ENCODE measurements at places on chromosomes 7 and 10.

DNA sequence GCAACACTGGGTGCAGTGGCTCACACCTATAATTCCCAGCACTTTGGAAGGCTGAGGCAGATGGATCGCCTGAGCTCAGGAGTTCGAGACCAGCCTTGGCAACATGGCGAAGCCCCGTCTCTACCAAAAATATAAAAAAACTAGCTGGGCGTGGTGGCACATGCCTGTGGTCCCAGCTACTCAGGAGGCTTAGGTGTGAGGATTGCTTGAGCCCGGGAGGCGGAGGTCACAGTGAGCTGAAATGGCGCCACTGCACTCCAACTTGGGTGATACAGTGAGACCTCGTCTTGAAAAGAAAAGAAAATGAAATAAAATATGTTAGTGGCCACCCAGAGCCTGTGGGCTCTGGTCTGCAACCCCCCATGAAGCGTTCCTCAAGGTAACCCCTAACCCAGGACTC lies 13.3 kb downstream of the ITPRIP start:
- DNase-seq = no peak

DNA sequence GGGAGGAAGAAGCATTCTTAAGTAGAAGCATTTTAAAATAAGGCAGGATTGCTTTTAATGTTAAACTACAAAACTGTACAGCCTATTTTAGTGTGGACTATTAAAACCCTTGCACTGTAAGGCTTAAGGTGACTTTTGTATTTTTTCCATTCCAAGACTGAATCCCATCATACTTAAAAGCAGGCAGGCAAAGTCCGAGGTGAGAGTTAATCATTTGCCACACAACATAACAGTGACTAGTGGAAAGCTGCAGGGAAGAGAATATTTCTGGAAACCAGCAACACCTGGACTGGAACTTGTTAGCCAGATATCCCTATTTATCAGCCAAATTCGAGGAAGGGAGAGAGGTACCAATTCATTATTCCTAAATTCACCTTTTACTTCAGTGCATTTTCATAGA lies 3.5 kb downstream of the PRR15 start:
- DNase-seq = no peak

DNA sequence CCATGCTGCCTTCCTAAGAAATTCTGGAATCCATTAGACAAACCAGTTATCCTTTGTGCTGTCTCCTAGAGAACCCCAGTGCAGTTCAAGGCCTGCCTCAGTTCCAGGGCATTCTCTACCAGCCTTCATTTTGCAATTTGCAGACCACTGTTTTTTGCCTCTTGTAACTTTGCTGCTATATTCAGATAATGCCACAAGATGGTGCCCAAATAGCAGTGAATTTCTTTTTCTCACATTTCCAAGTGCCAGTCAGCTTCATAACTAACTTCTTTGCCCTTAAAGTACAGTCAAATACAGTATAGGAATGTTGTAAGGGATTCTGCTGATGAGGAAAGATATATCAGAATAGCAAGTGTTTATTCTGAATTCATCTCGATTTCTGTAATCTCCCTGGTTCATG lies 25.2 kb downstream of the LOXL4 start:
- DNase-seq = no peak

DNA sequence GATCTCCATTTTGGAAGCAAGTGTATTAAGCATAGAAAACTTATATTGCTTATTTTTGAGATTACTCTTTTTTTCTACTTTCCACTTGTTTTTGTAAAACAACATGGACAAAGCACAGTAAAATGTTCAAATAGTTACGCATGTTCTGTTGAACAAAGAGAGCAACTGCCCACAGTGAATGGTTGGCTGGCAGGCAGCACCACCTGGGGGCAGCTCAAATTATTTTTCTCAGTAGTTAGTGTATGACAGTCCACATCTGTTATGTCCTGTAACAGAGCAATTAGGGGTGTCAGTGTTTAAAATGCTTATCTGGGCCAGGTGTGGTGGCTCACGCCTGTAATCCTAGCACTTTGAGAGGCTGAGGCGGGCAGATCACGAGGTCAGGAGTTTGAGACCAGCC lies 46.1 kb upstream of the CACUL1 start:
- no peak for DNase-seq

- no peak for DNase-seq
These were observed 23.0 kb downstream of the AMZ1 start for GRCh38 chr7:2710901-2711551.

DNA sequence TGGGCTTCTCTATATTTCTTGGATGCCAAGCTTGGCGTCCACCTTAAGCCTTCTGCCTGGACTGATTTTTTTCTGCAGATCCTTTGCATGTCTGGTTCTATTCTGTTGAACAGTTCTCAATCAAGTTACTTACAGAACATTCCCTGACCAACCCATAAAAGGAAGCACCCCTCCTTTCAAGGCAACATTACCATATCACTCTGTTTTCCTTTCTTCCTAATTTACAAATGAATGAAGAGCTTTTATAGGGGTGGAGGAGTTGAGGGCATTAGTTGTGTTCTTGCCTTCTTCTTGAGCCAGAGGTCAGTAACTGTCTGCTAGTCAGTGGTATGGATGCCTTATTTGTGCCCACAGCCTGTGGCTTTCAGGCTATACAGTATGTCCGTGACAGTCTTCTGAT lies 361.0 kb downstream of the PHTF2 start:
- DNase-seq = no peak

GRCh38 chr10:82529062-82529461 lies 654.1 kb downstream of the NRG3 start:
- DNase-seq = no peak

GRCh38 chr10:131943021-131943814 lies 38.5 kb downstream of the BNIP3 start:
- no peak for DNase-seq

- DNase-seq = no peak
These were observed 3.8 kb upstream of the MRC1 start for GRCh38 chr10:17805330-17805729.

DNA sequence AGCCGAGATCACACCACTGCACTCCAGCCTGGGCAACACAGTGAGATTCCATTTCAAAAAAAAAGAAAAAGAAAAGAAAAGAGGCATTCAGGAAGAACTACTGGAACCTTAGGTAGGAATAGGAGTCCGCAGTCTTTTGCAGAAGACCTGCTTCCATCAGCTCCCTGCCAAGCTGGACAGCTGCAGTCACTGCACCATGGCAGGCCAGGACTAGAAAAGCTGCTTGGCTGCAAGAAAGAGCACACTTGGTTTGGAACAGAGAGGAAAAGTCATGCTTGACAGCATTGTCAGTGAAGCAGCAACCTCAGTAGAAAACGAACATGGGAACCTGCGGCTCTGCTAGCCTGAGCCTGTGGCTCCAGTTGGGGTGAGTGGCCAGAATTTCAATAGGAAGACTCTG lies 104.3 kb downstream of the MARCHF5 start:
- DNase-seq = no peak

GRCh38 chr10:81177651-81178244 lies 640.0 kb downstream of the SH2D4B start:
- no peak for DNase-seq

DNA sequence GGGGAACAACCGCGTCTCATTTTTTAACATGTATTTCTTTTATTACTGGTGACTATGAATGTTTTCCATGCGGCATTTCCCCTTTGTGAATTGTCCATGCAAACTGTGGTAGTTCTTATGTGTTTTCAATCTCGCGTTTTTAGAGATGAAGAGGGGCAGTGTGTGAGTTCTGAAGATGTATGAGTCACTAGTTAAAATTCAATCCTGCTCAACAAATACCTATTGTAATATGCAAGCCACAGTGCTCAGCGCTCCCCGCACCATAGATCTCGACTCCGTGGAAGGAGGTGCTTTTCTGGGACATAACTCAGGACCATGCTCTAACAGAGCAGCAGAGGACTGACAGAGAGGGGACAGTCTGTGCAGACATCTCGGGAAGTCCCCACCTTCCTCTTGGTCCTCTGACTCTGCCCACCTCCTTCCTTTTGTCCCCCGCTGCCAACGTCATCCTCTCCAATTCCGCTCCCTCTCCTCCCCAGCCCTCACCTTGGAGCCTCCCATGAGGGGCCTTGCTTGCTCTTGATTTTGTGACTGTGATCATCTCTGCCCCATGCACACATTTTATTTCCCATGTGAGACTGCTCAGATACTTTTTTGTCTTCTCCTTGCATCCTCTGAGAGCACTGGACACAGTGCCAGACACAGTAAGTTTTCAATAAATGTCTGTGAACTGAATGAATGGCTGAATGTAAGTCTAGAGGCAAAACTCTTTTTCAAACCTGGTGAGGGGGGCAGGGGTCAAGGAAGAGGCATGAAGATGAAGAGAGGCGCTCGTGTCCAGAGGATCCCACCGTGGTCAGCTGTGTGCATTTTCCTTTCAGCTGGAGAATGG lies 42.7 kb upstream of the PLEKHA1 start:
- no peak for DNase-seq

- DNase-seq = no peak
These were observed 31.0 kb downstream of the C7orf33 start for GRCh38 chr7:148621563-148621962.

GRCh38 chr10:88315755-88316154 lies 267.4 kb downstream of the RNLS start:
- DNase-seq = no peak

- DNase-seq = no peak
These were observed 8.0 kb upstream of the ZNRF2 start for GRCh38 chr7:30276203-30276900.

- no peak for DNase-seq
These were observed 1.0 kb downstream of the SRGN start for GRCh38 chr10:69088801-69089501.

DNA sequence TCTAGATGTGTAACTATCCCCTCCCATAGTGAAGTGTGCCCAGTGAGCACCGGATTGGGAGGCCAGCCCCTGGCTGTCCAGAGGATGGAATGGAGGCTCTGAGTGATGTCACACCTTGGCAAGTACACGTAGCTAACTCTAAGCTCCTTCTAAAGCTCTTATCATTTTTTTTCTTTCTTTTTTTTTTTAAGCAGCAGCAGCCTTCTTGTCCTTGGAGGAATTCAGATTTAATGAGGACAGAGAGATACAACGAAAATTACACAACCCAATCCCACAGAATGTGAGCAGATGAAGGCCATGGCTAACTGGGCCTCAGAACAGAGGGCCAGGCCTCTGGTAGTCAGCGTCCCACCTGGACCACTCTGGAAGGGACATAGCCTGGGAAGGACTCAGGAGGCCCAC lies 11.3 kb downstream of the TNS3 start:
- DNase-seq = no peak

- DNase-seq = peak; percentile 41
These were observed 836 bp downstream of the KMT2E start for GRCh38 chr7:105014693-105015389.

DNA sequence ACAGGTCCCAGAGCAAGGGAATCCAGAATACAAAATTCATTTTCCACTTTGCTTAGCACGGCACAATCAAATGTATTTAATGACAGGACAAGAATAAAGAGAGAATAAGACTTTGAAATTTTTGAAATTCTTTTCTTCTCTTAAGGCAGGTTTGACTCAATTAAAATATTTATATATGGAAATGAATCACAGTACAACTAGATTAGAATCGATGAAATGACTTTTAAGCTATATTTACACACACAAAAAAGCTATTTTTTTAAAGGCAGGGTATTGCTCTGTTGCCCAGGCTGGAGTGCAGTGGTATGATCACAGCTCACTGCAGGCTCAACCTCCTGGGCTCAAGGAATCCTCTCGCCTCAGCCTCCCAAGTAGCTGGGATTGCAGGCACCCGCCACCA lies 265.4 kb upstream of the SLC26A5 start:
- no peak for DNase-seq

- no peak for DNase-seq
These were observed 23.7 kb downstream of the NKX6-2 start for GRCh38 chr10:132762267-132762666.

GRCh38 chr10:16953270-16953669 lies 136.0 kb upstream of the RSU1 start:
- DNase-seq = no peak

GRCh38 chr7:48782511-48782910 lies 141.8 kb upstream of the CDC14C start:
- no peak for DNase-seq

- DNase-seq = no peak
These were observed 167.4 kb upstream of the SH2B2 start for GRCh38 chr7:102119213-102119651.
